Hematopoietic multipotent progenitor cell treated with erythropoietin and hydrocortisone succinate and interleukin-3 and kit ligand, for 8 days (in vitro differentiated cells): ENCODE measurements at places on chromosomes 1 and 21.

DNA sequence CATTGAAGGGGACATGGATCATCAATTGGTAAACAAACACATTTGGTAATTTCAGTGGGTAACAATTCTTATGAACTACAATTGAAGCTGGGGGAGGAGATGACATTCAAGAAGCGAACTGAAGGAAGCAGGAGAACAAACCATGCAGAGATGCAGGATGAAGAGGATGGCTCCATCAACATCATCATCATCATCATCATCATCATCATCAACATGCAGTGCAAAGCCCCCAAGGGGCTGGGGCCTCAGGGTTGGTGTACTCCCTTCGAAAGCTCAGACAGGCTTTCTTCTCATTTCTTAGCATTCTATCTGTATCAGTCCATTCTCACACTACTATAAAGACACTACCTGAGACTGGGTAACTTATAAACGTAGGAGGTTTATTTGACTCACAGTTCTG lies 105.8 kb downstream of the DUSP10 start:
- no peak for DNase-seq

DNA sequence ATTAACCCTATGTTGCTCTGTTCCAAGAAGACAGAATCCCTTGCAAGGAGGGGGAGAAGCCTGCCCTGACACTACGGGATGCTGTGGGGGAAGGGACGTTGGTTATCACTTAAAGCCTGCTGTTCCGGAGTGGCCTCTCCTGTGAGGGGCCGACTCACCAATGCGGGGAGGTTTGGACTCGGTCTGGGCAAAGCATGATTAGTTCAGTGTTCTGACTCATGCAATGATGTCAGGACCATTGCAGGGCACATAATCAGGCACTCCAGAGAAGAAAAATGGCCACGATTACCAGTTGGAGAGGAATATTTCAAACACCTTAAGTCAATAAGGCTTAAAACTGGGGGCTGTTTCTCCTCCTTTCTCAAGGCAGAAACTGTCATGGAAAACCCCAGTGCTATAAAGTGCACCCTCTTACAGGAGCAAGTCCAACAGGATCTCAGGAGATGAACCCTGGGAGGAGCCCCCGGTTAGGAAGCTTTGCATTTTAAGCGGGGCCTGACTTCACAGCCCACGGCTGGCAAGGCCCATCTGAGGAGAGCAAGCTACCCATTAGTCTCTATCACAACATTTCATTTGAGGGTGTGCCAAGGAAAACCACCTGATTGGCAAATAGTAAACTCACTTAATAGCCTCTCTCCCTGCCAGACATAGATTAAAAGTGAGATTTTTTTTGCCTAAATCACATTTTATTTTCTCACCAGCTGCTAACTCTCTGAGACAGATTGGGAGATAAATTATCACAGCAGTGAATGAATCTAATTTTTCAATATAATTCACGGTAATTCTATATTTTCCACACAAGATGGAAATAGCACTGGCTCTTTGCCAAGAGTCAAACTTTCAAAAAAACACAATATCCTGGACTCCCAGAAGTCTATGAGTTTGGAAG lies 202.5 kb downstream of the C1orf94 start:
- no peak for DNase-seq

DNA sequence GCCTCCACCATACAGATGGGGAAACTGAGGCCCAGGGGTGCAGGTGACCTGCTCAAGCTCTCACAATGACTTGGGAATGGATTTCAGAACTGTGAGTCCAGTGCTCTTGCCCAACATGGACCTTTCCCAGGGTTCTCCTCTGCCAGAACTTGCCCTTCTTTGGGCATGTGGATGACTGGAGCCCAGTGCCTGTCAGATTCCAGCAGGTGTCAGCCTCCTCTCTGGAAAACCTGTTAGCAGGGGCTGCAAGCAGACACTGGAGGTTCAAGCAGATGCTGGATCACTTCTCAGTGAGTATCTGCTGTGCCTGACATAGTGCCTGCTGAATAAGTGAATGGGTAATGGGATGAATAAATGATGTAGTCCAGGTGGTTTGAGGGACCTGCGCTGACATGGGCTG lies 314.2 kb upstream of the POU3F1 start:
- no peak for DNase-seq

GRCh38 chr1:25501235-25502058 lies 42.0 kb upstream of the LDLRAP1 start:
- no peak for DNase-seq

DNA sequence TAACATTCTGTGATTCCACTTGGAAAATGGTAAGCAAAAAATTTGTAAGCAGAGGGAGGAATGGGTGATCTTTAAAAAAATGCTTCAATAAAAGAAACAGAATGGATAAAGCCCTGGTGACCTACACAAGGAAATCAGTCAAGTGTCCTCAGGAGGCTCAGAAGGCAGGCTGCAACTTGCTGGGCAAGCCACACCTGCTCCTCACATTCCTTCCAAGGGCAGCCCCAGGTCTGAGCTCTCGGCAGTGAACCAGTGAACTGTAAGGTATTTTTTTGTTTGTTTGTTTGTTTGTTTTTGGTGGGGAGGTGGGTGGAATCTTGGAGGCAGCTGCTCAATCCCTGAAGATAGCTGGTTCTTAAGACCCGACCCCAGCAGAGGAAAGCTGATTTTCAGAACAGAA lies 4.4 kb downstream of the TACSTD2 start:
- DNase-seq: no peak

DNA sequence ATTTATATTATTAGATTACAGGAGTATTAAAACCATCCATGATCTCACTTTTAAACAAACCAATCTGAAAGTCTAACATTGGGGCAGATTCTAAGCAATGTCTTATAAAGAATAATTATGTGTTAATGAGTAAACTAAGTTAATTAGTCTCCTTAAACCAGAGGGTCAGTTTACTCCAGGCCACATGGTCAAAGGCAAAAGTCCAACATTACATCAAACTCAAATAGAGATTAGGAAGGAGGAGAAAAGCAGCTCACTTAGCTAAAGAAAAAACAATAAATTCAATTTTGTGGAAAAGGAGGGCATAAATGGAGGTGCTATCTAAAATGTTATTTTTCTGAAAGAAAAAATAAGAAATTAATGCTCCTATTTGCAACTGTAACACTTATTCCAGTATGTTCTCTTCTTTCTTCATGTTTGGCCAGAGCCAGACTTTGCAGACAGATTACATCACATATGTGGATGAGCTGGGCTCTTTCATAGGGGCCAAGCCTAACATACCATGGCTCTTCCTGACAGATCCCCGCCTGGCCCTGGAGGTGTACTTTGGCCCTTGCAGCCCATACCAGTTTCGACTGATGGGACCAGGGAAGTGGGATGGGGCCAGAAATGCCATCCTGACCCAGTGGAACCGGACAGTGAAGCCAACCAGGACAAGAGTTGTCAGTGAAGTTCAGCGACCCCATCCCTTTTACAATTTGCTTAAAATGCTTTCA lies 24.3 kb upstream of the FMO2 start:
- no peak for DNase-seq
